ELF-1 (cell line): ENCODE measurements at places on chromosomes 11 and 22.

GRCh38 chr11:127998421-127998820 lies 588.9 kb downstream of the ETS1 start:
- no peak for DNase-seq

- no peak for DNase-seq
These were observed 32.9 kb downstream of the ZC3H7B start for GRCh38 chr22:41334215-41334614.

DNA sequence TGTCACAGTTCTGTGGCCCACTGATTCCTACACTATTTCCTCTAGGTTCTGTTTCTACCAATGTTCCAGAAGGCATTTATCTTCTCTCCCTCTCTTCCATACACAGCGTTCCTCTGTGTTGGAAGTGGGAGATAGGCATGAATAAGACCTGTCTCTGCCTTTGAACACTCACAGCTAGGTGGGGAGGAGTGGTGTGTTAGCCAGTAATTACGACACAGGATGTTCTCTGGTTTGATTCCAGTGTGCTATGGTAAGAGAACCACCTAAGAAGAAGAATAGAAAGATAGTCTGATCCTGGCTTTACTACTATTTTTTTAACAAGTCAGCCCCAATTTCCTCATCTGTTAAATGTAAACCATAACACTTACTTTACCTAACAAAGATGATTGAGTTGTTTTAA lies 200.2 kb upstream of the MTMR2 start:
- no peak for DNase-seq

DNA sequence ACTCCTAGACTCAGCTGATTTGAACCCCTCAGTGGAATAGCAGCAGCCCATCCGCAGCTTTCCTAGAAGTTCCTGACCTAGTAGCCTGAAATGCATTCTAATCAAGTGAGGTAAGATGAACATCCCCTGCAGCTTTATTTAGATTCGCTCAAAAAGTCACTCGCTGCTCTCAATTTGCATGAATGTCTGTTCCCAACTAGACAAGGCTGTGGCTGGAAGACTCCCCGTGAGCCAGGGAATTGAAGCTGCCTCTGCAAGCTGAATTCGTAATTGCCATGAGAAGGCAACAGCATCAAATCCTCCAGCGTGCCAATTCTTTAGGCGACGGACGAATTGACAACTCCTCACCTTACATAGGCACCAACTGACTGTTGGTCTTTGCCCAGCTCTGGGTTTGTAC lies 17.1 kb upstream of the SCN3B start:
- peak; percentile 42 for DNase-seq

- DNase-seq, result no peak
These were observed 71.0 kb downstream of the BRD1 start for GRCh38 chr22:49756676-49757075.

DNA sequence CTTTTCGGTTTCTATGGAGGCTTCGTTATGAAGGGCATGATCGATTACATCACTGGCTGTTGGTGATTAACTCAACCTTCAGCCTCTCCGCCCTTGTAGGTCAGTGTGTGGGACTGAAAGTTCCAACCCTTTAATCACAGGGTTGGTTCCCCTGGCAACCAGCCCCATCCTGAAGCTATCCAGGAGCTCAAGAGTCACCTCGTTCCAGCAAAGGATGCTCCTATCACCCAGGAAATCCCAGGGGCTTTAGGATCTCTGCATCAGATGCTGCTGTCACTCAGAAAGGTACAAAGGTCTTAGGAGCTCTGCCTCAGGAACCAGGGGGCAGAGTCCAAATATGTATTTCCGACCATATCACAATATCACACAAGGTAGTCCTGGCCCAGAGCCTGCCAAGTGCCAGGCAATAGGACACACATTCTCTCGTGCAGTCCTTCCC lies 123.5 kb upstream of the PARVA start:
- no peak for DNase-seq

DNA sequence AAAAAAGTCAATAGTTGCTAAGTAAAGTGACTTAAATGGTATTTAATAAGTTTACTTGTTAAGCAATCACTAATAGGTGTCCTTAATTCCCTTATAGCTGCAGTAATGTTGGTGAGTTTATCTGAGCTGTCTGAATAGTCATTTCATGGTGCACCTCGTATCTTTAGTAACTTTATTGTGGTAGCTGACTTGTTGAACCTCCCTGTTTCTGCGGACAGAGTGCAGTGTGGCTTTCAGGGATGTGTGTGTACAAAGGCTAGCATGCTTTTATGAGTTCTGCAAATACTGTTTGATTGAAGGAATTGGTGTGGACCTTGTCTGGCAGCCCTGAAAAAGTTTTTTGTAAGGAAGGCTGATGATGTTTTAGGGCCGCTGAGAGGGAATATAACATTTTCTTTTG lies 2.6 kb downstream of the ZNRF3 start:
- DNase-seq, result no peak

GRCh38 chr11:45650166-45651095 lies 15.0 kb downstream of the CHST1 start:
- DNase-seq, result peak; percentile 30

- DNase-seq, result peak; percentile 91
These were observed 12.7 kb upstream of the ARHGEF17 start for GRCh38 chr11:73295241-73295995.

DNA sequence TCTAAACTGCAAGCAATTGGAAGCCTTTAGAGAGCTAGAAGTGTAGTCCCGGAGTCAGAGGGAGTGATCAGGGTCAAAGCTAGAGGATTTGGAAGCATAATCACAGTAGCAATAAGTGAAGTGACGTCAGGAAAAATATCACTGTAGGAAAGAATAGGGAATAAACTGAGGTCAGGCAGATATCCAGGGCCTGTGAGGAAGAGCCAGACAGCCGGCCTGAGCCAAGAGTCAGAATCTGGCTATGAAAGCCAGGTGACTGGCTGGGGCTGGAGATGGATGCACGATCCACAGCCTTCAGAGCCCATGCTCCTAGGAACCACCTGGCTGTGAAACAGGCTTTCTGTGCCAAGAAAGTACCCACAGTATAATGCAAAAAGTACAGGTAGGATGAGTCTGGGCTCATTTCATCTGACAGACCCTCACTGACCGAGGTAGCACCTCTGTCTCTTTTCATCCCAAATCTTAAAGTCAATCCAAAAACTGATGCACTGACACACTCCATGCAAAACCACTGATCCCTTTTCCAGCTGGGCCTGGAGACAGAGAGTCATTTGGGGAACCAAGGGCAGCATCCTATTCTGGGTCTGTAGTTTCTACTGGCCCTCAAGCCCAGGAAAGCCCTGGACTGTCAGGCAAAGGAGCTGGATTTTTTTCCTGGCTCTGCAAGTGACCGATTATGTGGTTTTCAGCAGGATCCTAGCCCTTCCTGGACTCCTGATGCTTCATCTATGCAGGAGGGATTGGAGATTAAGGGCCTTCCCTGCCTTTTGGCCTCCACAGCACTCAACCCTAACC lies 21.3 kb downstream of the TRIM66 start:
- DNase-seq, result no peak

- no peak for DNase-seq
These were observed 85.8 kb downstream of the TRMU start for GRCh38 chr22:46421267-46421666.

DNA sequence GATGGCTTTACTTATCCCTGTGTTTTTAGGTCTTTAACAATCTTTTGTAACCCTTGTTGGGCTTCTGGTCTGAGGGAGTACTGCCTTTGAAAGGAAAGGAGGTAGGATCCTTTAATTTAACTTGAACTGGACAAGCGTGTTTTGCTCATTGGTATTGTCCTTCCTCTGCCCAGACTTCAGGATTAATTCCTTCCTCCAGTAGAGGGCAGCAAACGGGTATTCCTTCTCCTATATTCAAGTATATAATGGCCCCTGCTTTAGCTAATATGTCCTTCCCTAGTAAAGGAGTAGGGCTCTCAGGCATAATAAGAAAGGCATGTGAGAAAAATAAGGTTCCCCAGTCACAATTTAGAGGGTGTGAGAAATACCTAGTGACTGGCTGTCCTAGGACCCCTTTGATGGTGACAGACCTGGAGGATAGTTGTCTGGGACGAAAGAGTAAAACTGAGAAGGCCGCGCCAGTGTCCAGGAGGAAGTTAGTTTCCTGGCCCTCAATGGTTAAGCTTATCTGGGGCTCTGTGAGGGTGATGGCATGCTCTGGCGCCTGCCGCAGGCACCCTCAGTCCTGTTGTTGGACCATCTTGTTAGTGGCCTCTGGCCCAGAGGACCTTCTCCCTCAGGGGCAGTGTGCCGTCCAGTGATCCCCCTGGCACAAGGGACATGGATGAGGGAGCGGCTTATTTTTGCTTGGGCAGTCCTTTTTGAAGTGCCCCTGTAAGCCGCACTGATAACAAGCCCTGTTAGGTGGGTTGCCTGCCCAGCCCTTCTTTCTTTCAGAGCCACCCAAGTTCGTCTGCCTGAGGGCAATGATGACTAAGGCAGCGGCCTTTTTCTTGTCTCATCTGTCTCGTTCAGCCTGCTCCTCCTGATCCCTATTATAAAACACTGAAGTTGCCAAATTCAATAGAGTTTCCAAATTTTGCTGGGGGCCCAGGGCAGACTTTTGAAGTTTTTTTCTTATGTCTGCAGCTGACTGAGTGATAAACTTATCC lies 51.8 kb downstream of the C11orf71 start:
- peak; percentile 85 for DNase-seq

GRCh38 chr11:116835042-116835772 lies 2.2 kb downstream of the APOA1 start:
- no peak for DNase-seq

DNA sequence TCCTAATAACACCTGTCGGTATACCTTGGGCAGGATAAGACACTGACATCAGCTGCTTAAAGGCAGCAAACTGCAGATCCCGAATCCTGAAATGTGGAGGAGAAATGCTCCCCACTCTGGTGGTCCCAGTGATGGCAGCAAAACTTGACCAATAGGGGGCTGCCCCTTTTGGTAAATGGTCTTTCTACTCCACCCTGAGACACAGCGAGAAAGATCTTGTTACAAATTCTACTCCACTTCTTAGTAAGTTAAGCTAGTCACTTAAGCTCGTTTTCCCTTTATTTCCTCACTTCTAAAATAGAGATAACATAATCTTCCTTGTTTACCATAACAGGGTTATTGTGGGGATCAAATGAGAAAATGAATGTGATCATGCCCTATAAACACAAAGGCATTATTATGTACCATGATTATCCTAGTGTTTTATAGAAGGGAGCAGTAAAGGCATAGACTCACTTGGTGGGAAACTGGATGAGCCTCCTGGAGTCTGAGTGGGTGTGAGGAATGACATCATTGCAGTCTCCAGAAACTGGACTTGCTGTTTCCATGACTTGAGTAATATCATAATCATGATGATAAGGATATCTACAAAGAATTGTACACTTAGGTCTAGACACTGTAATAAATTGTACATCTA lies 50.9 kb downstream of the ENDOD1 start:
- DNase-seq, result no peak

DNA sequence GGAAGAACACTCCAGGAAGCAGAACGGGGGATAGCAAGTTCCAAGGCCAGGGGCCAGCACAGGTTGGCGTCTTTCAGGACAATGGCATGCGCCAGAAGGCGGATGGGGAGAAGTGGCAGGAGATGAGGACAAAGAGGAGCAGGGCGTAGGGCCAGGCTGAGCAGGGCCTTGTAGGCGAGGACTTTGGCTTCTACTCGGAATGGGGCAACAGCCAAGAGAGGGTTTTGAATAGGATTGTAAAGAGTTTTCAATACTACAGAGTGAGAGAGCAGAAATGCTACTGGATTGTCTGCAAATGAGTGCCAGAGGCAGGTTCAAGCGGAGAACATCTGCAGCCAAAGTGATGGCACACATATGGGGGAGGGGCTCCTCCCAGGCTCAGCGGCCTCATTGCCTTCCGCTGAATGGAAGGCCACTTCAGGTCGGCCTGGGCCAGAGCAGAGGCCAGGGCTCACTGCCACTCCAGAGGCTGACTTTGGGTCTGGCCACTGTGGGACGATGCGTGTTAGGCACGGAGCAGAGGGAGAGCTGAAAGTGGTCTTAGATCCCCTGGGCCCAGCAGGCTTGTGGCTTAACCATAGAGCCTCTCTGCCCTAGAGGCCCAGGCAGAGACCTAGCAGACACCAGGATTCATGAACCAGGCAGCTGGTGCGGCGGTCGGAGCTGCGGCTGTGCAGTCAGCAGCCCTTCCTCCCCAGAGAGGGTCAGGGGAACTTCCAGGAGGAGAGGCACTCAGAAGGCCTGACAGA lies 118.2 kb downstream of the DSCAML1 start:
- DNase-seq, result peak; percentile 41

DNA sequence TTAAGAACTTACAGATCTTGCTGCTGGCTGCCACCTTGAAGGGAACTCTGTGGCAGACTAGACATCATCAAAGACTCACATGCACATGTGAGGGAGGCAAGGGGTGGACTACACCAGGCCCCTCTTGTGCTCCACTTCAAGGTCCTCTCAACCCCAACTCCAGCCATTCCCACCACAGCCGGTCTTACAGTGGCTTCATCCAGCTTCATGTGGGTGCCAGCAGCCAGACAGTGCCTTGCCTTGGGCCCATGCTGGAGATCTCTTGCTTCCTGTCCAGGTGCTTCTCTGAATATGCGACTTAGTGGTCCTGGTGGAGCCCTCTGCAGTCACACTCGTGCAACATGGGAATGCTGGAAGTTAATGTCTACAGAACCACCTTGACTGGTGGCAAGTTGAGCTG lies 44.6 kb upstream of the WNT7B start:
- no peak for DNase-seq

- peak; percentile 68 for DNase-seq
These were observed 15.7 kb downstream of the USP28 start for GRCh38 chr11:113859665-113860064.

- no peak for DNase-seq
These were observed 34.4 kb upstream of the RCN1 start for GRCh38 chr11:32056438-32056837.

DNA sequence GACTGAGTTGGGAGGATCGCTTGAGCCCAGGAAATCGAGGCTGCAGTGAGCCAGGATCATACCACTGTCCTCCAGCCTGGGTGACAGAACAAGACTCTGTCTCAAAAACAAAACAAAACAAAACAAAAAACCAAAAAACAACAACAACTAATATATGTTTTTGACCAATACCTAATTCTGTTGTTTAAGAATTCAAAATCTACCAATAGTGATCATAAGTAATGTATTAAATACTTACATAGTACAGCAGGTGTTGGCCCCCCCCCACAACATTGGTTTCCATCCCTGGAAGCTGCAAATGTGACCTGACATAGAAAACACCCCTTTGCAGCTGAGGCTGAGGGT lies 74.7 kb downstream of the KCNQ1 start:
- no peak for DNase-seq

DNA sequence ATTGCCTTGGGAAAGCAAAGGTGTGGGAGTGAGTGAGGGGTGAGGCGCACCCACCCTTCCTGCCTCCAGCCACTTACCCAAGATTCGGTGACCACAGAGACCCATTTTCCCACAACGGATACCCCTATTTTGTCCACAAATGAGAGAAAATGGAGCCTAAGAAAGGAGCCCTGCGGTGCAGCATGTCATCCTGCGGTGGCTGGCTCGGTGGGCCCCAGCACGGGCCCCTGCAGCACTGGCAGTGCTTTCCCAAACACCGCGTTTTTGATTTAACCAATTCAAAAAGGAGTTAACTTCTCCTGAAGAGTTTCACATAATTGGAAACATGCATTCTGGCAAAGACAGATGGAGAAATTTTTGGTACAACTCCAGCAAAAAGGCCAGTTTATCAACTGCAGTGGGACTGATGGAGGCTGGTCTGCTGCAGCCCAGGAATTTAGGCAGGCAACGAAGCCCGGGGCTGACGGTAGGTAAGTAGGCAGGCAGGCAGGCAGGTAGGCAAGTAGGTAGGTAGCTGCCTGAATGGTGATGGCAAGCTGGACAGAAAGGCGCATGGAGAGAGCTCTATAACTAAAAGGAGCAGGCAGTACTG lies 84.2 kb downstream of the FDX1 start:
- no peak for DNase-seq

- no peak for DNase-seq
These were observed 298.3 kb downstream of the ETS1 start for GRCh38 chr11:128289048-128289447.
